PC-9 (cell line): ENCODE measurements at places on chromosomes 2 and 18.

- no peak for DNase-seq
Measured at GRCh38 chr2:143347271-143347695, 218.1 kb downstream of the ARHGAP15 start.

DNA sequence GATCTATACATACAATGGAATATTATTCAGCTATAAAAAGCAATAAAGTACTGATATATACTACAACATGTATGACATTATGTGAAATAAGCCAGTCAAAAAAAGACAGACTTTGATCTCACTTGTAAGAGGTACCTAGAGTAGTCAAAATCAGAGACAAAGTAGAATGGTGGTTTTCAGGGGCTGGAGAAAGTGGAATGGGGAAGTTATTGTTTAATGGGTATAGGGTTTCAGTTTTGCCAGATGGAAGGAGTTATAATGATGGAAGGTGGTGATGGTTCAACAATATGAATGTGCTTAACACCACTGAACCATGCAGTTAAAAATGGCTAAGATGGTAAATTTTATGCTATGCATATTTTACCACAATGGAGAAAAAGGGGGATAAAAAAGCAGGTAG, 6.3 kb downstream of the COBLL1 start:
- DNase-seq = no peak

- DNase-seq = no peak
Measured at GRCh38 chr2:54814389-54815147, 91.1 kb downstream of the EML6 start.

GRCh38 chr2:96540136-96540535, 3.6 kb downstream of the ARID5A start:
- peak; percentile 83 for DNase-seq

GRCh38 chr2:48424866-48425265, 105.1 kb upstream of the STON1 start:
- DNase-seq = no peak
